ENCODE measurements at places on chromosomes 2 and 18.

DNA sequence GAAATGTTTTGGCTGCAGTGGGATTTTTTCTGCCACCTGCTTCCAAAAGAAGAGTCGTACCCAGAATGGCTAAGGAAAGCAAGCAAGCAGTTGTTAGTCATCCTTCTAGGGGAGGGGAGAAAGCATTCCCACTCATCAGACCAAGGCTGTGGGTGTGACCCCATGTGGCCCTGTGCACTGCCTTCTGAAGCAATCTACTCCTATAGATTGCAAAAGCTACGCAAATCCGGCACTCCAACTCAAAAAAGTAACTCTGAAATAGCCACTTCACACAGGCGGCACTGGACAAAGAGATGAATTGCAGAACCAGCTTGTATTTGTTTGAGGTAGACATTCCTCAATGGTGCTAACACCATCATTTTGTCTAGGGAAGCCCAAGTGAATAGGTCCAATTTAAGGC, 44.3 kb downstream of the ST3GAL5 start:
- DNase-seq, result no peak

DNA sequence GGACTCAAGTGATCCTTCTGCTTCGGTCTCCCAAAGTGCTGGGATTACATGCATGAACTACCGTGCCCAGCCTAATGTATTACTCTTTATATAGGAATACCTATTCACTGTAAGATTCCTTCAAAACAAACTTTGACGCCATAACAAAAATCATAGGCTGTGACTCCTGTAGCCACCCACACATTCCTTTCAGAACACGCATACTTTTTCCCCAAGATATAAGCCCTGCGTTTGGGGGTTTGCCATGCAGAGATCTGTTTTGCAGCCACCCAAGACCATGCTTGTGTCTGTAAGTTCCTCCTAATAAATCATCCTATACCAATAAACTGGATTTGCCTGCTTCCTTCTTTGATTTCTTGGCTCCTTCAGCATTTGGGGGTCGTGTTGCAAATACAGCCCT, 46.0 kb upstream of the STON1 start:
- DNase-seq, result no peak

GRCh38 chr2:40177366-40177765, 274.5 kb downstream of the SLC8A1 start:
- DNase-seq, result no peak

DNA sequence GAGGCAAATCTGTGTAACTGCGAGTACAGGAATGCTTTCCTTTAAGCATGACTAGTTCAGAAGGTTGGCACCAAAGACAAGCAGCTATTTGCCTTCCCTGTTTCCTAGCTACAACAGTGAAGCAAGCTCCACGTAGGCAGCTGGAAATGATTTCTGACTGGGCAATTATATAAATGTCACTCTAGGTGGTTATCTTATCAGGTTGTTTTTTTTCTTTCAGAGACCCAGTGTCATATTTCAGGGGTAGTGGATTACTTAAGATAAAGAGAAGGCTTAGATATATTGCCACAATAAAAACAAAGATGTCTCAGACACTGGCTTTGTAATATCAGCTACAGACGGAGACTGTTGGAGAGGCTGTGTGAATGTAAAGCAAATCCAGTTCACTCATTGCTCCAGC, 748.9 kb upstream of the NXPH2 start:
- no peak for DNase-seq

DNA sequence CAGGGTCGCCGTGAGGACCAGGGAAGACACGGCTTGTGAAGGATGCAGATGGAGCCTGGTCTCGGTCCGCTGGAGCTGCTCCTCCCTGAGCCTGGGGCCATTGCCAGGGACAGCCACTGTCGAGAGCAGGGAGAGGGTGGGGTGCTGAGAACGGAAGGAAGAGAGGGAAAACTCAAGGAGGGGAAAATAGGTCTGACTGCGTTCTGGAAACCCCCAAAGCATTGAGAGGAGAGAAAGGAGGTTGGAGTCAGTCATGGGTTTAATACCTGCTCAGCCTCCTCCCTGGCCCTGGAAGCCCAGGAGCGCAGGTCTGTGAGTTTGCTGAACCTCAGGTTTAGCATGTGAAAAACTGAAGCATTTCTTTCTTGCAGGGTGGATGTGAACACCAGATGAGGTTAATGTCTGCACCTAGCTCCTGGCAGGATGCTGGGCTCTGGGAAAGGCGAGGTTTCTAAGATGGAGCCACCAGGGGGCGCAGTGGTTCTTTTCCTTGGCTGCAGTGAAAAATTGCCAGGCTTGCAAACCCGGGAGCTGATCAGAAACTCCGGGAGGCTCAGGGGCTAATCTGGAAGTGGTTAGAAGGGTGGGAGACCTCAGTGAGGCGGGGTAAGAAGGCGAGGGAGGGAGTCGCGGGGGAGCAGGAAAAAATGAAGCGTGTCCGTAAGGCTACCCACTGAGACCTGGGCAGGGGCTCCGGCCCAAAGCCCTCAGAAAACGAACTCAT, 33.6 kb upstream of the RNF149 start:
- peak; percentile 41 for DNase-seq

DNA sequence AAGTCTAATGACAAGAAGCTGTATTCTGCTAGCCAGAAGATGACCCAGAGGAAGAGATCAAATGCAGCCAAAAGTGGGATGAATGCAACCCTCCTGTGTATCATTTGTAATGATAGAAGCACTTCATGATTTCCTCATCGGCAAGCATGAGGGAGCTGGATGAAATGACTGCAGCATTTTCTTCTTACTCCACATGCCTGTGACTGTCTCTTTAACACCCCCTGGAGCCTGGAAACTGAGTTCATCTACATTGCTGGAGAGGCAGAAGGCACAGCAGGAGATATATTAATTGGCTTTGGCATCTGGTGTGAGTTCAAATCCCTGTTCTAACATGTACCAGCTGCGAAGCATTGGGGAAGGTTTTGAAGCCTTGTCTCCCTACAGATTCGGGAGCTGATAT, 37.7 kb downstream of the ID2 start:
- no peak for DNase-seq
